ENCODE measurements at places on chromosomes 2 and 18. TPM values are rescaled to one million over a fixed set of nuclear protein-coding genes. Genes with fewer than 3 reads are reported as not detected.
A peak's percentile ranks its signal among the peaks of the same experiment; 100 is the strongest.

The REG1B gene
- total RNA-seq, result not detected

The FBXO15 gene
- 2.4 TPM for total RNA-seq

The DSC1 gene
- not detected for total RNA-seq

The PAX8 gene
- 3.2 TPM for total RNA-seq

- no peaks in the 10 kb centered on the region for H3K36me3 ChIP-seq
- no peak overlapping the region for H3K4me3 ChIP-seq
- no peak for DNase-seq
- no peaks in the 10 kb centered on the region for H3K4me1 ChIP-seq
These were observed 444.3 kb downstream of the RND3 start for GRCh38 chr2:150043172-150043500.

GRCh38 chr2:240259201-240259923 lies 118.9 kb upstream of the OTOS start:
- no peaks in the 10 kb centered on the region for H3K36me3 ChIP-seq
- H3K4me3 ChIP-seq, result no peak overlapping the region
- H3K4me1 ChIP-seq, result no peaks in the 10 kb centered on the region
- H3K27ac ChIP-seq, result no peak overlapping the region

- peaks cover 72% of the 10 kb centered on the region for H3K27me3 ChIP-seq
- no peak overlapping the region for H3K27ac ChIP-seq
- H3K4me3 ChIP-seq, result no peak overlapping the region
- no peaks in the 10 kb centered on the region for H3K36me3 ChIP-seq
These were observed 159.8 kb downstream of the METTL4 start for GRCh38 chr18:2411381-2411960.

DNA sequence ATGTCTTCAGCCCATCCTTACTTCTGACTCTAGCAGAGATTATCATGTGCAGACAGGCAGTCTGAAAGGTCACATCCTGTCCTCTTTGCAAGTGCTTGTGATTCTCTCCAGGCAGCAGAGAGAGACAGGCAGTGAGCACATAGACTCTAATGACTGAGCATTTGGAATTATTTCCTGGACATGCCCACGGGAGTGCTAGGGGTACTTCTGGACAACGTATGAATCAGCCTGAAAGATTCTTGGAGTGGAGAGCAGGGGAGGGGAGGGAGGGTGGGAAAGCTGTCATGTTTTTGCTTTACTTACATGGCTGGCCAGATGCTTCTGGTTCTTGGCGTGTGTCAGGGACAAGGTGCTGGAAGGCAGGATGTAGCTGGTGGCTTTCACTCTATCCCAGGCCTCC lies 150.6 kb downstream of the RIF1 start:
- DNase-seq, result peak; percentile 7
- H3K27ac ChIP-seq, result no peak overlapping the region
- no peaks in the 10 kb centered on the region for H3K27me3 ChIP-seq

DNA sequence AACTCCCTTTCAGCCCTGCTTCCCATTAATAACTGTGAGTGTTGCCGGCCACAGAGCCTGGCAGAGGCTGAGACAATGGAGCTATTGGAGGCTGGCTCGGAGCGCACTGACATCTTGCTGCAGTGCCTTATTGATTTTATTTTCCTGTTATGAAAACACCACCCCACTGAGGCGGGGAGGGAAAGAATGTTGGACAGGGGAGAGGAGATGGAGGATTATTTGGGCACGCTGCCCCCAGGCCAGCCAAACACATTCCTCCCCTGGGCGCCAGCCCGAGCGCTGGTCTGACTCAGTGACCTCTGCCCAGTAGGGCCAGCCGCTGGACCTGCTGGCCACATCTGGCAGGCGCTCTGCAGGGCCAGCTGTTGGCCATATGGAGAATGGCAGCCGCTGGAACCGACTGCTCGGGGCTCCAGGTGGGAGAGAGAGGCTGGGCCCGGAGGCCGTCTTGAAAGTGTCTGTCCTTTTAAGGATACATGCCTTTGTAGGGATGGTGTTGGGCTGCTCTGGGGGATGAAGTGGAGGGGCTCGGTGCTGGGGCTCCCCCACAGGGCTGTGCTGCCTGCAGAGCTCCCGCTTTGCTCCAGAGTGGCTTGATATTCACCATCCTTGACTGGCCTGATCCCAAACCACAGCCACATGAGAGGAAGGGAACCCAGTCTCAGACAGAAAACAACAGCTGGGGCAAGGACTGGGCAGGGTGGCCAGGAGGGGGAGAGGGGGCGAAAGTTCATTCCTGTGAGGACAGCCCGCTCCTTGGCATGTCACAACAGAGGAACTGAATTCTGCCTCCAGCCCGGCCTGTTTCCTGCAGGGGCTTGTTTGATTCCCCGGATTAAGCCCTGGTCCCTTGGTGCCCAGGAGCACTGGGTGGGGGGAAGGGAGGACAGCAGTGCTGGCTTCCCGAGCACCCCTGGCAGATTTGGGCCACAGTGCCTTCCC lies 179.0 kb downstream of the KLHL29 start:
- no peak overlapping the region for H3K4me3 ChIP-seq
- no peak overlapping the region for H3K27ac ChIP-seq
- no peak for DNase-seq

DNA sequence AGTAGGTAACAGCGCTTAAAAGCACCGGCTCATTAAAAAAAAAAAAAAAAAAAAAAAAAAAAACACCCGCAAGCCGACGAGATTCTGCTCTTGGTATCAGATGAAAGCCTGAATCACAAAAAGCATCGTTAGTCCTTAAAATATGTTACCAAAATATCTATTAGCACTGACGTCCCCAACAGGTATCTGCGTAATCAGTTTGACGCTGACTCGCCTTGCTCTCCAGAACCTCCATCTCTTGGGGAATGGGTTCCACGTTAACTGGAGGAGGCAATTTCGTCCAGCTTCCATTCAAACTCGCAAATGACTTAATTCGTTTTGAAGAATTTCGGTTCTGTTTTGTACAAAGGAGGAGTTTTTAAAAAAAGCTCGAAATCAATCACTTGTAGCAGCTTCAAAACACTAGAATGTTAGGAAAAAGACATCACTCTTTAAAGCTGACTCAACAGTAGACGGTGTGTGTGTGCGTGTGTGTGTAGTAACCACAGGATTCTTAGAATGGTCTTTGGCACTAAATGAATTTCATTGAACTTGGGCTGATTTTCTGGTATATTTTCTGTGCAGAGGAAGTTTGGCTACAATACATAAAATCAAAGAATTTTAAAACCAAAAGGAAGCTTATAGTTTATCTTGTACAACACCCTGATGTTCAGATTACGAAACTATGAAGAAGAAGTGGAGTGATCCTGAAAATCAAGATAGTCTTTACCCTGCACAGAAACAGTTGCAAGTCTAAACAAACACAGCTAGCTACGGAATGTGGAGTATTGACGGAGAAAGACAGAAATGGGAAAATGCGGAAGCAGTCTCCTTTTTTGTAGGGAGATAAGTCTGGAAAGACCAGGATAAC lies 1.1 kb upstream of the PGAP1 start:
- peak overlapping the region; percentile 72 for H3K4me3 ChIP-seq
- H3K27ac ChIP-seq, result peak overlapping the region; percentile 76
- no peaks in the 10 kb centered on the region for H3K36me3 ChIP-seq
- peaks cover 10% of the 10 kb centered on the region for H3K4me1 ChIP-seq
- H3K27me3 ChIP-seq, result no peaks in the 10 kb centered on the region

The LIMS3 gene
- 2.7 TPM for total RNA-seq

GRCh38 chr2:12120281-12121150 lies 374.1 kb downstream of the LPIN1 start:
- peak; percentile 76 for DNase-seq
- peaks cover 18% of the 10 kb centered on the region for H3K4me1 ChIP-seq
- H3K27ac ChIP-seq, result no peak overlapping the region
- H3K4me3 ChIP-seq, result no peak overlapping the region
- no peaks in the 10 kb centered on the region for H3K36me3 ChIP-seq
- H3K27me3 ChIP-seq, result no peaks in the 10 kb centered on the region

The SH3RF3 gene
- total RNA-seq, result 0.15 TPM

Measured in A673 (cell line).